Stimulated activated CD4-positive, alpha-beta T cell treated with anti-CD3 and anti-CD28 coated beads, Interleukin-2, amount 100 ng/mL, for 24 hours (primary cell): ENCODE measurements at places on chromosomes 2 and 18.

- DNase-seq: no peak
Observed at GRCh38 chr2:159759577-159759976, 38.4 kb downstream of the CD302 start.

DNA sequence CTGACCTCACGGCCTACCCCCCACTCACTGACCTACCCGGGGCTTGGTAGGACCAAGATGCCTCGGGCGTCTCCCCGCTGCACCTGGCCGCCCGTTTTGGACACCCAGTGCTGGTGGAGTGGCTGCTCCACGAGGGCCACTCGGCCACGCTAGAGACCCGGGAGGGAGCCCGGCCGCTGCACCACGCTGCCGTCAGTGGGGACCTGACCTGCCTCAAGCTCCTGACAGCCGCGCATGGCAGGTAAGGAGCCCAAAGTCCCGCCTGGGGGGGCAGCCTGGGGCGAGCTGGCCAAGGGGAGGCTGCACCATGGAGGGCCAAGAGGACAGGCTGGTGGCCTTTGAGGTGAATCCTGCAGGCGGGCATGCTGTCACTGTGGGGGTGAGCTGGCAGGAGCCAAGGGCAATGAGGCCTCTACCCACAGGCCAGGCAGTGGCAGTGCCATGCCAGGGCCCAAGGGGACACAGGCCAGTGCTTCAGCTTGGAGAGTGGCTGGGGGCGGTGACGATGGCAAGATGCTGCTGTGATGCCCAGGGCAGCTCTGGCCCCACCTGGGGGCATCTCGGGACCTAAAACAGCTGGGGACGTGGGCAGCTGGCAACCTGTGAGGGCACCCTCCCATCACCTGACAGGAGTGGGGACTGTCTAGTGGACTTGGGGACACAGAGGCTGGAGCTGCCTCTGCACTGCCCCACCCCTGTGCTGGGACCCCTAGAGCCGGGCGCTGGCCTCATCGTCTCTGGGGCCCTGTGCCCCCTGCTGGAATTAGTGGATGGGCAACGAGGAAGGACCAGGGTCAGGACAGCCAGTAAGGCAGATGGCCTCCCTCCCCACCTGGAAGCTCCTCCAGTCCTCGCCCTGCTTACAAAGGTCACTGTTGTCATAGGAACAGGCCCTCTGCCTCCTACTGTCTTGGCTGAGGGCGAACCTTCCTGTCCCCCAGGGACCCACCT lies 2.0 kb downstream of the ESPNL start:
- no peak for DNase-seq

- no peak for DNase-seq
Observed at GRCh38 chr2:134628453-134628852, 90.3 kb downstream of the TMEM163 start.

GRCh38 chr2:194087089-194087958 lies 1569.7 kb upstream of the SLC39A10 start:
- no peak for DNase-seq

- no peak for DNase-seq
Observed at GRCh38 chr2:99980176-99980575, 162.2 kb downstream of the AFF3 start.

DNA sequence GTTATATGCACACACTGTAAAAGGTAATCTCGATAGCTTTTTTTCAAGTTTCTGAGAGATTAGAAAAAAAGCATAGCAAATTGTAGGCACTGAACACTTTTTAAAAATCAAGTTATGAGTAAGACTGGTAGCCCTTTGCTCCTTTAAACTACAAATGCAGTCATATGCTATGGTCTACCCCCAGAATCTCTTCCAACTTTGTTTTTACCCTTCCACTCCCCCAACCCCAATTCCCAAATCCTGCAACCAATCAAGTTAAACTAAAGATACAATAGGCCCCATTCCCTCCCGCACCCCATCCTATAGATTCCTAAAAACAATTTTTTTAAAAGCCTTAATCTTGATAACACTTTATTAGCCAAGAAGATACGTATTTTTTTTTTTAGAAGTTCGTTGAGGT lies 752 bp upstream of the BAZ2B start:
- DNase-seq: no peak

DNA sequence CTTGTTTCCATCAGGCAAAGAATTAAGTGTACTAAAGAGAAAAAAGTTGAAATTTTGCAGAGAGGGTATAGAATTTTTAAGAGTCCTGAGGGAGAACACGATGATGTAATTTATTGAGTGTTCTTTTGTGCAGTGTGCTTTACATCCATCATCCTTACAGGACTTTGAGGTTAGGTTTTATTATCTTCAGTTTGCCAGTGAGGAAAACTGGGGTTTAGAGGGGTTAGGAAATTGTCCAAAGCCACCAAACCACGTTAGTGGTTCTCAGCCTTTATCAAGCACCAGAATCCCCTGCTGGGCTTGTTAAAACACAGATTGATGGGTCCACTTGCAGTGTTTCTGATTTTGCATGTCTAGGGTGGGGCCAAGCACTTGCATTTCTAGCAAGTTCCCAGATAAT lies 277.5 kb downstream of the KCNS3 start:
- DNase-seq: no peak

DNA sequence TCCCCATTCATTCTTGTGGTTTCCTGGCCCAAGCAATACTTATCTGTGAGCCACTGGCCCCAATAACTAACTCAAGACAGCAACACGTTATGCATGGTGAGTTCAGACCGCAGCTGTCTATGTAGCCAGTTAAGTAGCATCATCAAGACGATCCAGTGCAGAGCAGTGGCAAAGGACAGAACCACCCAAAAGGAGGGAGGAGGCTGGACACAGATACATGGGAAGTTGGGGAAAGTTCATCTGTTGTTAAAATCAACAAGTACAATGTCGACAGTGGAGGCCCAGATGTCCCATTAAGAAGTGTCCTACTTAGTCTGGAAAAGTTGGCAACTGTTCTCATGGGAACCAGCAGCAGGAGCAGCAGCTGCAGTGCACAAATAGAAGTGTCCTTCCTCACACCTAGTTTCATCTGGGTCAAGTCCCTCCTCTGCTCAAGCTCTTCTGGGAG lies 106.9 kb upstream of the THOC1 start:
- DNase-seq: no peak

- no peak for DNase-seq
Observed at GRCh38 chr2:230423851-230424458, 8.0 kb downstream of the SP100 start.

DNA sequence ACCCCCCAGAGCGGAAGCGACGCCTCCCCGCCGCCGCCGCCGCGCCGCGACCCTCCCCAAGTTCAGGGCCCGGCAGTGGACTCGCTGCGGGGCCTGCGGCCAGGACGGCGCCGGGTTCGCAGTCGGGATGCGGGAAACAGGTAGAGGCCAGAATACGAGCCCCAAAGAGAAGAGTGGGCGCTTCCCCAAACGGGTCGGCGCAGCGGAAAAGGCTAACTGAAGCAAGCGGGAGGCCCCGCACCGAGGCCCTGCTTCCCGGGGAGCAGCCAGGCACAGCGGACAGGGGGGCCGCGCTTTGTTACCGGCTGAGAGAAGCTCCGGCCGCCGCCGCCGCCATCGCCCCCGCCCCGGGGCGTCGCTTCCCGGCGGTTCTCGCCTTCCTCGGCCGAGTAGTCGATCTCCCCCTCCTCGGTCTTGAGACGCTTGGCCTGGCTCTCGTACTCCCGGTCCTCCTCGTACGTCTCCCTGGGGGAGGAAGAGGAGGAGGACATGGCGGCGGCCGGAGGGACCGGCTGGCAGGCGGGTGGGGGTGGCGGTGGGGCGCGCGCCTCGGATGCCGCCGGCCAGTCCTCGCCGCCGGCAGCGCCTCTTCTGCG lies 494 bp downstream of the HNRNPLL start:
- DNase-seq: peak; percentile 53
